ENCODE measurements at places on chromosomes 7 and 10.

DNA sequence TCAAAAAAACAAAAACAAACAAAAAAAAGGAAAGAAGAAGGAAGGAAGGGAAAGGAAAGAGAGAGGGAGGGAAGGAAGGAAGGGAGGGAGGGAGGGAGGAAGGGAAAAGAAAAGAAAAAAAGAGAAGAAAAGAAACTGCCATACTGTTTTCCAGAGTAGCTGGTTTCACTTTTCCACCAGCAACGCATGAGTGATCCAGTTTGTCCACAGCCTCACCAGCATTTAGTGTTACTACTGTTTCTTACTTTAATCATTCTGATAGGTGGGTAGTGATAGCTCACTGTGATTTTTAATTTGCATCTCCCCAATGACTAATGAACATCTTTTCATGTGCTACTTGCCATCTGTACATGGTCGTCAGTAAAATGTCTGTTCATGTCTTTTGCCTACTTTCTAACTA lies 9.6 kb downstream of the GSTK1 start:
- no peak for DNase-seq

- no peak for DNase-seq
These were observed 2.4 kb downstream of the PAPSS2 start for GRCh38 chr10:87661861-87662785.

DNA sequence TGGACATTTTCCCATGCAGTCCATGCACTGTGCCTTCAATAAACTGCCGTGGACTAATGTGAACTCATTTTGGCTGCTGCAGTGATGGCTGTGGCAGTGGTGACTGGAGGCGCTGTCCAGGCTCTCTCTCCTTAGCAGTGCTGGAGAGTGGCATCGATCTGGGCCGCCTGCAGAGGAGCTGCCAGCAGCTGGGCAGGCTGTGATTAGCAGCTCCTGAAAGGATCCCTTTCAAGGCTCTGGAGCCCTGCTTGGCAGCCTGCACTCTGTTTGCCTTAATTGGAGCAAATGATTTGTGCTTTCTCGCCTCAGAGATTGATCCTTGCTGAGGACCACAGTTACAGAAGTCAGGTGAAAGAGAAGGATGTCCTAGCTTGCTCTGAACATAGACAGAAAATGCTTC lies 130.1 kb upstream of the VWC2 start:
- no peak for DNase-seq

- no peak for DNase-seq
These were observed 20.4 kb downstream of the ZNF365 start for GRCh38 chr10:62394556-62395018.

GRCh38 chr7:75953431-75953830 lies 38.5 kb downstream of the POR start:
- DNase-seq = no peak

DNA sequence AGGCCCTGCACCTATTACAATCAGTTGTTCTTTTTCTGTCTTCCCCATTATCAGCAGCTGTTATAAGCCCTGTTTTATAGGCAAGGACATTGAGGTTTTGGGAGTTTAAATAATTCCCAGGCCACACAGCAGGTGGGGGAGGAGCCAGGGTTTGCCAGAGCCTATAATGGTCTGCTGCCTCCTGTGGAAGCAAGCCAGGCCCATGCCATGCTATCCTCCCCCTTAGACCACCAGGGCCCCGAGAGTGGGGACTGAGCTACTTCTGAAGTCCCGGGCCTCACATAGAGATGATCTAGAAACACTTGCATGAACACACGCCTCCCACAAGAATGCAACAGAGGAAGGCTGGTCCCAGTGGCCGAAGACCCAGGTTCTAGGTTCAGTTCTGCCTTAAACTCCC lies 141.7 kb downstream of the SH3PXD2A start:
- no peak for DNase-seq

- DNase-seq = no peak
These were observed 19.4 kb upstream of the CABCOCO1 start for GRCh38 chr10:61643316-61643751.

GRCh38 chr7:138796038-138796615 lies 1.7 kb upstream of the TMEM213 start:
- no peak for DNase-seq

DNA sequence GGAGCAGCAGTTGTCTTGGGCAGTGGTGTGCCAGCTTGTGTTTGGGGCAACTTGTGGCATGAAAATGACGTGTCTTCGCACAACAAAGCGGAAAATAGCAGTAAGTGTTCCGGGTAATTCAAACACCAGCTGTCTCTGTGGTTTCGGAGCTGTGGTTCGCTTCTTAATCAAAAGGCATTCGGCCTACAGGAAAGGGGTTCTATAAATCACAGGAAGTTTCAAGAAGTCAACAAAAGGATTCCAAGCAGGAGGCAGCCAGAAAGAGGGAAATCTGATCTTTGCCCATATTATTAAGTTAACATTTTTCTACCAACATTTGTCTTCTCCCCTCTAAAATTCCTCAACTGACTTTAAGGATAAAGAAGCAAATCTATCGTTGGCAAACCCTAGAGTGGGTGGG lies 353.4 kb downstream of the FGFR2 start:
- DNase-seq = no peak

DNA sequence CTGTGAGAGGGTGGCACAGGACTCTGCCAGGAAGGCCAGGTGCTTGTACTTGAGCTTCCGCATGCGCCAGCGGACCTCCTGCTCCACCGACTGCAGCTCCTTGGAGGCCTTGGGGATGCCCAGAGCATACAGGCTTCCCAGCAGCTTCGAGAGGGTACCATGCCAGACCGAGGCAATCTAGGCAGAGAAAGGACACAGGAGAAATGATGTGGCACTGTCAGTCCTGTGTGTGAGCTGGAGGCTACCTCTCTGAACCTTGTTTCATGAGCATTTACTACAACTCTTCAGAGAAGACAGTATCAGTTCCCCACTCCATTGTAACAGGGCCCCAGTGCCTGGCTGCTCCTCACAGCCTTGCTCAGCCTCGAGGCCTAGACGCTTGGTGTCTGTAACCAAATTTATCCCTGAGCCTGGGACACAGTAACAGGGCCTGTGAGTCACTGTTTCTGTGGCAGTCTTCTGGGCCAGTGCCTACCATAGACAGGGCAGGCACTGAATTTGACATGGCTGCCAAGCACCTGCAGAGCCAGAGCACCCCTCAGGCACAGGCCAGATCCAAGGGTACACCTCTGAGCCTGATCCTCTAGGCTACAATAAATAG lies 5.8 kb downstream of the TBRG4 start:
- no peak for DNase-seq

GRCh38 chr7:141328290-141328689 lies 222.9 kb upstream of the AGK start:
- DNase-seq = no peak

- no peak for DNase-seq
These were observed 237.1 kb upstream of the FAM3C start for GRCh38 chr7:121633186-121633585.

DNA sequence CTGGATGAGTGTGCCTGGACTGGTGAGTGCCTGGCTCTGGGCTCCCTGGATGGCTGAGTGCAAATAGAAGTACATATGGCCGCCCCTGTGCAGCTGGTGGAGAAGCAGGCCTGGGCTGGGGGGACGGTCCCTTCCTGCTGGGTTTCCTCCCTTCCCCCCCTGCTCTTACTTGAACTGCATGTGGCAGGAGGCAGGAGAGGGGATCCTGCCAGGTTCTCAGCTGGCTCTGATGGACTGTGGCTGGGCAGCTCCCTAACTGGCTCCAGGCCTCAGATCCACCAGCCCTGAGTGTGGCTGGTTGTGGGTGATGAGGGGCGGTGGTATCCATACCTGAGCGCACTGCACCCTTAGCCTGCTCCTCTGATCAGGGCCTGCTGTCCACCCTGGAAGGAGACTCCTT lies 26.9 kb downstream of the ADCY1 start:
- DNase-seq = no peak

- DNase-seq = no peak
These were observed 916 bp downstream of the LAMB1 start for GRCh38 chr7:108001764-108002725.

DNA sequence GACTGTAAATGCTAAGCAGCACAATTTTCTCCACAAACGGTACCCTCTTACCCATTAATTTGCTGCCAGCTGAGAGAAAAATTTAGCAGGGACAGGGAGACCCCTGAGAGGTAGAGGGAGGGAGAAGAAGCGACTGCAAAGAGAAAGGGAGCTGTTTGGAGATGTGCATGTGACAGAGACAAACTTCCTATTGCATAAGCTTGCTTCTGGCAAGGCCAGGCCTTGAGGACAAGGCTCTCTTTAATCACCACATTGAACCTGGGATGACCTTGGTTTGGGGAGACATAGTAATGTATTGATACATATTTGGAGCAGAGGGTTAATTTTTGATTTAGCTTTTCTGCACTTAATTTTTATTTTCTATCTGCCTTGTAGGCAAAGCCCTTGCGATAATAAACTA lies 31.1 kb upstream of the HIBADH start:
- no peak for DNase-seq

GRCh38 chr10:100462709-100463108 lies at the start of gene WNT8B:
Gene WNT8B, plus strand, starts transcription at chr10:100463009. Its CDS starts 160 bp downstream, at chr10:100463169.
- DNase-seq = no peak

DNA sequence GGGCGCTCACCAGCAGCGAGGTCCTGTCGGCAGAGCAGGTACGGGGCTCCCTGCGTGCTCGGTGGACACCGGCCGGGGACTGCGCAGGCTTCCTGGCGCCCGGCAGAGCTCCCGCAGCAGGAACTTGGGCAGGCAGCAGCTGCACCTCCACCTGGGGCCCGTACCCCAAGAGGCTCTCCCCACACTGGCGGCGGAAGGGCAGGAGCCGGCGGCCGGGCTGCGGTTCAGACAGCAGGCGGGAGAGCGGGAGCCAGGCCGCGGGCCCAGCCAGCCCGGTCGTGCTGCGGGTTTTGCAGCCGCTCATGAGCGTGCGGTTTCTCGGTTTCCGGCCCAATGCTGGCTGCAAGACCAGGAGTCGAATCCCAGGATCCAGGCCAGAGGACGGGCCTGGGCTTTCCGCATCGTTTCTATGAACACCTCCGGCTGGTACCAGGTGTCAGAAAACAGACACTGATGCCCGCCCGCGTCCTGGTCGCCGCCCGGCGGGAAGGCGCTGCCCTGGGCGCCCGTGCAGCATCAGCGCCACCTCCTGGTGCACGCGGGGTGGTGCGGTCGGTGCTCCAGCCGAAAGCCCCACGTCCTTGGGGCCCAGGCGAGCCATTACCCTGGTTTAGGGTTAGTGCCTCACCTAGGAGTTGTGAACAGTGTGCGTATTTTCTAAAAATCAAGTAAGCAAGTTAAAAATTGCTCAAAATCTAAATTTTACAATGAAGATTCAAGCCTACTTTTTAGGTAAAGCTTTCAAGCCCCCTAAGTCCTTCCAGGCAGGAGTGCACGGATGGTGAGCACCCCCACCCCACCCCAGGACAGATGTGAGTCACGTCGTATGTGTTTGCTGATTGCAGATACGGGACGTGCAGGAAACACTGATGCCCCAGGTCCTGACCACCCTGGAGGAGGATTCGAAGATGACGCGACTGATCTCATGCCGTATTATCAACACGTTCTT lies 47.4 kb upstream of the PRKAR1B start:
- peak; percentile 55 for DNase-seq

DNA sequence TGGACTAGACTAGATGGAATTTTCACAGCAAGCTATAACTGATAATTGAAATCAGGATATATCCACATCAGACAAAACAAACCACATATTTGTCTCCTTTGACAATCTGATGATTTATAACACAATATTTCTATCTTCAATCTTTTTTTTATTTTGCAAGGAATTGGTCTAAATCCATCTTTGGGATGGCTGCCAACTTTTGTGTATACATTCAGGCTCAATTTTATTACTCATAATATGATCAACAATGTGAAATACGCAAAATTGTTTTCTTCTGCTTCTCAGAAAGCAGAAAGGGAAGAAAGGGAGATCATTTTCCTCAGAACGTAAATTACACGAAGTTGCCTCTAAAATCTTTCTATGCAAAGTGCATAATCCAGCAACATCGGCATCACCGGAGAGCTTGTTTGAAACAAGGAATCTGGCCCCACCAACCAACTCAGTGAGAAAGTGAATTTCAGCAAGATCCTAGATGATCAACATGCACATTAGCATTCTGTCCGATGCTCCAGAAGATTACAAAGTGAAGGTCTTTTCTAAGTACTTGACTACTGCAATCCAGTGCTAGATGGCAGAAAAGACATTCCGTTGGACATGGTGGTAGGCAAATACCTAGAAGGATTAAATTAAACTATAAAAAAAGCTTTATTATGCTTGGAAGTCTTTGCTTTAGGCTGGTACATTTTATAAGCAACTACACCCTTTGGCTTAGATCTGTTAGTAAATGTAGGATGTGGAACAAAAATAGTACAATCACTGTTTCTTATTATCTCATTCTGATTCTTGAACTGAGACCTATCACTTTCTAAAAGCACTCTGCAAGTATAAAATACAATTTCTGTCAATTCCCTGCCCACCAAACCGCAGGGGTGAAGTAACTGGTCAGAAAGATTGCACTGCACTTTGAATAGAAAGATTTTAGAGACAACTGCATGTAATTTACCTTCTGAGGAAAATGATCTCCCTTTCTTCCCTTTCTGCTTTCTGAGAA lies 126.4 kb upstream of the RSU1 start:
- no peak for DNase-seq

GRCh38 chr10:84540617-84541288 lies 212.4 kb downstream of the CCSER2 start:
- DNase-seq = peak; percentile 52

- DNase-seq = no peak
These were observed 117.9 kb downstream of the JCAD start for GRCh38 chr10:29941476-29941875.

GRCh38 chr10:117239721-117240620 lies 943 bp upstream of the SLC18A2 start:
- no peak for DNase-seq

GRCh38 chr7:135877805-135878204 lies 99.4 kb downstream of the MTPN start:
- no peak for DNase-seq

- DNase-seq = no peak
These were observed 4.8 kb upstream of the CDK6 start for GRCh38 chr7:92841192-92841591.

GRCh38 chr10:25839683-25840082 lies 94.3 kb upstream of the MYO3A start:
- DNase-seq = no peak

- DNase-seq = no peak
These were observed 603 bp upstream of the TWIST1 start for GRCh38 chr7:19117870-19118608.

GRCh38 chr7:86647385-86648094 lies 3.8 kb downstream of the GRM3 start:
- DNase-seq = no peak
